ENCODE measurements at places on chromosomes 3 and 15.

GRCh38 chr15:24848050-24848449 lies 106.7 kb upstream of the SNRPN start:
- no peak for DNase-seq

- peak; percentile 14 for DNase-seq
Measured at GRCh38 chr3:172856795-172857742, 106.5 kb downstream of the ECT2 start.

DNA sequence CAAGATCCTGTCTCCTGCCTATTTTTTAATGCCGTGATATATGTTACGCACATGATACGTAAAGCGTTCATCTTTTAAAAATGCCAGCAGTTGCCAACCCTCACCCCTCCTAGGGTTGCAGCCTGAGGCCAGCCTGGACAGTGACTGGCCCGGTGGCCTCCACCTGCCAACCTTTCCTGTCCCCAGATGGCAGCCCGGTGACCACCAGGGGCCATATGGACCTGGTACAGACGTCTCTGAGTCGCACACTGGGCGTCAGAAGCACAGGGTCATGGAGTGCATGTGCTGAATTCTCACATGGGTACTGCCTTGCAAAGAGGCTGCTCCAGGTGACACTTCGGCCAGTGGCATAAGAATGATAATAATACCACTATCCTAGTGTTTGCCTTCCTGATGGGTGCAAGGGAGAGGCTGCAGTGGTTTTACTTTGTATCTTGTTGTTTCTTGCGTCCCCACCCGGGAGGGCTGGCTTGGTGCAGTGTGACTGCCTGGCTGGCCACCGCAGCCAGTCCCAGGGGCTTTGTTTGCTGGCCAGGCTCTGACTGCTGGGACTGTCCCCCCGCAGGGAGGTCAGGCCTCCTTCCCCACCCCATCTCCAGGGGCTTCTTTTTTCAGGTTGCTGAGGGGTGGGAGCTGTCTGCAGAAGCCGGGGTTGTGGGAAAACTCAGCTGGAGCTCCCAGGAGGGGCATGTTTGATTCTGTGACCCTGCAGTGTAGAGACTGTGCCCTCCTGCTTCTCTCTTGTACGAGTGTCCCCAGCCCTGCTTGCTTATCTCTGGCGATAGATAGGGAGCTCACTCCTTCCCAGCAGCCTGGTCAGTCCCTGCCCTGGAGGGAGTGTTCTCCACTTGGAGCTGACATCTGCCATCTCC lies 16.9 kb downstream of the FBLN2 start:
- DNase-seq: no peak

- no peak for DNase-seq
Measured at GRCh38 chr3:182713743-182714517, 79.4 kb upstream of the ATP11B start.

DNA sequence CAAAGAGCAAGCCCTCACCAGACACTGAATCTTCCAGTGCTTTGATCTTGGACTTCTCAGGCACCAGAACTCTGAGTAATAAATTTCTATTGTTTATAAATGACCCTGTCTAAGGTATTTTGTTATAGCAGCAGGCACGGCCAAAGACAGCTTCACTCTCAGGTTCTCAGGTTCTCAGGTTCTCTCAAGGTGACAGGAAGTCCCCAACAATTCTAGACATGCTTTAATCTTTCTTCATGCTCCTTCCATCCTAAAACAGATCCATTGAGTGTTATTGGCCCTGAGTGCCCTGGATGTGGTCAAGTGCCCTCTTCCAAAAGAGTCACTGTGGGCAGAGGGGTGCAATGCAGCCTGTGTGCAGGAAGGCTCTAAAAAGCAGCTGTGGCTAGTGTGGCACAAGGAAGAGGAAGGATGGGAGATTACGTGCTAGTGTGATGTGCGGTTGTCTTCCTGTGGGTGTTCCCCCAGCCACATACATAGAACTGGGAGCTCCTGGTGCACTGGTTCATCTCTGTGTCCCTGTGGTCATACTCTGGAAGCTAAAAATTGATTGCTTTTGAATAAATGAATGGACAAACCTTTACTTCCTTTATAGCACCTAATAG lies 11.0 kb upstream of the RAB7A start:
- DNase-seq: no peak

- DNase-seq: no peak
Measured at GRCh38 chr3:171648069-171648468, 162.2 kb downstream of the PLD1 start.

GRCh38 chr3:158165141-158165655 lies 55.3 kb downstream of the RSRC1 start:
- no peak for DNase-seq

- peak; percentile 50 for DNase-seq
Measured at GRCh38 chr3:119637679-119638477, 22.5 kb downstream of the POPDC2 start.

Measured in K562 (cell line).